Cardiac septum (tissue), 1 donor: ENCODE measurements at places on chromosomes 4 and X. TPM values are rescaled to one million over a fixed set of nuclear protein-coding genes. Genes with fewer than 3 reads are reported as not detected.
A peak's percentile ranks its signal among the peaks of the same experiment; 100 is the strongest.

GRCh38 chr4:180398564-180398963 is 1844.6 kb upstream of the TENM3 start:
- DNase-seq = no peak

- no peak for DNase-seq
Observed at GRCh38 chrX:10166248-10166716, 9.5 kb downstream of the CLCN4 start.

BEX5 gene
- total RNA-seq = not detected

DNA sequence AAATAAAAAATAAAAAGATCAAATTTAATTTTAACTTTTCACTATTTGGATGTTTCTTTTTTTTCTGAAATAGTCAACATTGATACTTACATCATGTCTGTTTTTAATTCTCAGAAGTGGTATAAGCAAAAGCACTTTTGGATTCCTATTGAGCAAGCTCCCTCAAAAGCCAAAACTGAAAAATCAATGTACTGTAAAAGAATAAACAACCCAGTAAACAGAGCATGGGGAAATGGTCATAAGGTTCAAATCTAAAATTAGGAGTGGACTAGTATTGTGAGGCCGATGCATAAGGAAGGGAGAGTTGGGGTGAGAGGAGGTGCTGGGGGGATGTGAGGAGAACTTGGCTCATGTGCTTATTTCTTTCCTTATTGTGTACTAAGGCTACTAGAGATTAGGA is 37.9 kb downstream of the NUDT6 start:
- no peak for DNase-seq

POU4F2 gene
- not detected for total RNA-seq

ADH1A gene
- not detected for total RNA-seq

- peak; percentile 84 for DNase-seq
Observed at GRCh38 chrX:49039598-49040375, 3.4 kb downstream of the TFE3 start.

SSX2B gene
- not detected for total RNA-seq

- no peak for DNase-seq
Observed at GRCh38 chr4:52358883-52359321, 300.2 kb downstream of the USP46 start.

- DNase-seq = no peak
Observed at GRCh38 chr4:38162240-38162784, 202.1 kb downstream of the PTTG2 start.

DNA sequence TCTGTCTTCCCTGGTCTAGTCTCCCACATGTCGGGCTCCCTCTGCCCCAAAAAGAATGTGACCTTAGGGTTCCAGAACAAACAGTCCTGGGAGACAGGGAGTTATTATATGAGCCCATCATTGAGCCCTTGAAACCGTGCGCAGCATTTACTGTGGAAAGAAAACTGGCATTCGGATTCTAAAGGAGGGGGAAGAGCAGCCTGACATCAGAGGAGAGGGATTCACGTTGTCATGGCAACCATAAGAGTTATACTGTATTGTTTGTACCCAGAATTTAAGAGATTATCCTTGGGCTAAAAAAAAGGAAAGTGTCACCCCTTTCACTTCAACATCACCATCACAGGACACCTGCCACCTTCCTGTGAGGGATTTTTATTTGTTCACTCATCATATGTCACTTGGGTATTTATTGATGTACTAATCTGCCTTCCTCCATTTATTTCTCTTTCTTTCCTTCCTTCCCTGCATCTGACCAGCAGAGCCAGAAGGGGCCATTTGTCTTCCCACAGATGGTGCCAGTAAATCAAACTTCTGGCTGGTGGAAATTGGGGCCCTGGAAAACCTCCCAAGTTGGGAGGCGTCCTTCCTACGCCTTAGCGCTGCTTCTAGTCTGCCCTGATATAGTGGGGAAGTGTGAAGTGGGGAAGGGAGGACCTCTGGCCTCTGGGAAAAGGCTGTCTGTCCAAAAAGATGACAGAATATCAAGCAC is 64.9 kb upstream of the FRMPD3 start:
- DNase-seq = no peak

DNA sequence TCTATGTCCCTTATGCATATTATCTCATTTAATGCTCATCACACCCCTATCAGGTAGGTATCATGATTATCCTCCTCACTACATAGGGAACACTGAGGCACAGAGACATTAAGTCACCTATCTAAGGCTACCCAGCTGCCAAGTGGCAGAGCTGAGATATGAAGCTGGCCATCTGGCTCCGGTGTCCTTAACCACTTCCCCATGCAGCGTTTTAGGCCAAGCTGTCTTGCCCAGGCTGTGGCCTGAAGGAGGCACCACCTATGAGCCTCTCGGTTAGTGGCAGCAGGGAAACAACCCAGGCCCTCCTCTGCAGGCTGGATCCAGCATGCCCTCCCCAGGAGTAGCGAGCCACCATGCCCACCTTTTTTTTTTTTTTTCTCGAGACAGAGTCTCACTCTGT is 16.3 kb downstream of the PJA1 start:
- peak; percentile 22 for DNase-seq

DNA sequence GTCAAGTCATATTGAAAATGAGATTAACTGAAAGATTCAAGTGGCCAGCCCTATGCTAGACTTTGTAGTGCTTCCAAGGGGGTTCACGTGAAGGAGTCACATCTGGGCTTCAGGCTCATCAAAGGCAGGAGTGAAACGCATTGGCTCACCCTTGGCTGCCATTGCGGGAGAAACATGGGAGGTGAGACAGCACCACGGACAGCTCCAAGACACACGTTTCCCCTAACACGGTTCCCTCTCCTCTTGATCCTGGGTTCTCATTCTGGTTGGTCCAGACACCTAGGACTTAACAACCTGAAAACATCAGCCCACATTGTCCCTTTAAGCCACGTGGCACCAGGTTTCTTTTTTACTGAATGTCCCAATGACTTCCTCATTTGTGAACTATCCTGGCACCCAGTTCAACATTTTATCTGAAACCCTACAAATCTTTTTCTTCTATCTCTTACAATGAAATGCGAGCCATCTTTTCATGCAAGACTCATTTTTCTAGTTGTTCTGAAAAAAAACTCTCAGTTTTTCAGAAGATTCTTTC is 279.0 kb upstream of the VCX3A start:
- no peak for DNase-seq

SPANXN3 gene
- total RNA-seq = not detected

DNA sequence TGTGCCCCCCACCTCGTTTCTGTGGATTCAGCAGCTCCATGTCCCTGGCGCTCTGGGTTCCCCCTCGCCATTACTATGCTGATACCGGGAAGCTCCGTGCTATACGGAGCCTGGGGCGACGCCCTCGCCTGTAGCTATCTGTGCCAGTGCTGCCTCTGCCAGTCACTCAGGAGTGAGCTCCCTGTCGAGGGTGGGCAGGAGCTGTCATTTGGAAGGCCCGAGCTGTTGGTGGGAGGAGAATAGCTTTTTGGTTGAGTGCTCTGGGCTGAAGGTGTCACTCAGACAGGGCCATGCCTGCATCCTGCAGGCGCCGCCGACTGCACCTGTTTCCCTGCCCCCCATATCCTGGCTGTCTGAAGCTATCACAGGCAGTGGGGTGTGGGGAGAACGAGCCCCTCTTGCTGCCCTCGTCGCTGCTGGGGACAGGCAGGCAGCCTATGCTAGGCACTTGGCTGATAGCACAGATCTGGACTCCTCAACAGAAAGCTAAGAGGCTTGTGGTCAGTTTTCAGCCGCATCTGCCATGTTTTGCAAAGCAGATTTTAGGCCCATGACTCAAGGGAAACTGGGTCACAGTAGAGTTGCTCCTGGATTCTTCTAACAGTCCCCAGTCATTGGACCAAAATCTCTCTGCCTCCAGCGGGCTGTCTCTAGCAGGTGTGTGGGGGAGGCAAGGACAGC is 31.8 kb downstream of the CPLX1 start:
- no peak for DNase-seq

GRCh38 chr4:185142564-185142911 is 528 bp upstream of the SLC25A4 start:
- no peak for DNase-seq

- no peak for DNase-seq
Observed at GRCh38 chrX:30150196-30150895, 65.0 kb upstream of the MAGEB2 start.

SLC6A8 gene
- total RNA-seq = 144 TPM

COL25A1 gene
- 1.00 TPM for total RNA-seq

MAGEB17 gene
- 0.30 TPM for total RNA-seq

GRCh38 chrX:13311560-13311959 is 8.3 kb downstream of the ATXN3L start:
- DNase-seq = no peak

DNA sequence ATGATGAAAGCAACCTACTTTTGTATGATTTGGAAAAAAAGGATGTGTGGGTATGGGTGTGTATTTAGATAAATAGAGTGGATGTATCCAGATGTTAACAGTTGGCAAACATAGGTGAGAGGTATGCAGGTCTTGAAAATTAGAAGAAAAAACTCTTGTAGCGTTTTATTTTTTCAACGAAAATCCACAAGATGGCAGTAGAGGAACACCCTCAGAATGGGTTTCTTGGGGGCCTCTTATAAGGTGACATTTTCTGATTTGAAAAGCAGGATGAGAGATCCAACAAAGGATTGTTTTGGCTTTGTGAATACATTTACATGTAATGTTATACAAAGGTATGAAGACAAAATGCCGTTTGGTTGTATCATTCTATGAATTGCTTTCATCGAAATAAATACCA is 68.3 kb downstream of the FMR1NB start:
- DNase-seq = no peak

ARHGAP36 gene
- 0.24 TPM for total RNA-seq

DNA sequence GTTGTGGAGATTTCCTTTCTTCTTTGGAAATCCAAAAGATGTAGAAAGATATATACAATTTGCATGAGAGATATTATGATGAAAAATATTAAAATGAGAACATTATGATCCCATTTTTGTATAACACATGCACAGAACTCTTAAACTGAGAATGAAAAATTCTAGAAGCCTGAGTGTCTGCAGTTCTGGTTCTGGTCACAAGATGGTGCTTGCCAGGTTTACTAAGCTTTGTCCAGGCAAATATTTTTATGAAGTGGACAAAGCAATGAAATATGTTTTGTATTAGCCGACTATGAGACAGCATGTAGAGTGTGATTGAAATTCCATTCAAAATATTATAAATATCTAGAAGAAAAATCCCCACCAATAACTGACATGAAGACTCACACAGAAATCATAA is 2.2 kb downstream of the PWWP3B start:
- no peak for DNase-seq

SATL1 gene
- 0.16 TPM for total RNA-seq

CHIC1 gene
- 9.7 TPM for total RNA-seq

NAP1L3 gene
- 15.0 TPM for total RNA-seq

GRCh38 chr4:121773883-121774282 is 8.9 kb upstream of the SMIM43 start:
- no peak for DNase-seq

- no peak for DNase-seq
Observed at GRCh38 chr4:129994715-129995114, 898.8 kb downstream of the C4orf33 start.

- DNase-seq = no peak
Observed at GRCh38 chr4:97457253-97457652, 686.0 kb downstream of the STPG2 start.

DNA sequence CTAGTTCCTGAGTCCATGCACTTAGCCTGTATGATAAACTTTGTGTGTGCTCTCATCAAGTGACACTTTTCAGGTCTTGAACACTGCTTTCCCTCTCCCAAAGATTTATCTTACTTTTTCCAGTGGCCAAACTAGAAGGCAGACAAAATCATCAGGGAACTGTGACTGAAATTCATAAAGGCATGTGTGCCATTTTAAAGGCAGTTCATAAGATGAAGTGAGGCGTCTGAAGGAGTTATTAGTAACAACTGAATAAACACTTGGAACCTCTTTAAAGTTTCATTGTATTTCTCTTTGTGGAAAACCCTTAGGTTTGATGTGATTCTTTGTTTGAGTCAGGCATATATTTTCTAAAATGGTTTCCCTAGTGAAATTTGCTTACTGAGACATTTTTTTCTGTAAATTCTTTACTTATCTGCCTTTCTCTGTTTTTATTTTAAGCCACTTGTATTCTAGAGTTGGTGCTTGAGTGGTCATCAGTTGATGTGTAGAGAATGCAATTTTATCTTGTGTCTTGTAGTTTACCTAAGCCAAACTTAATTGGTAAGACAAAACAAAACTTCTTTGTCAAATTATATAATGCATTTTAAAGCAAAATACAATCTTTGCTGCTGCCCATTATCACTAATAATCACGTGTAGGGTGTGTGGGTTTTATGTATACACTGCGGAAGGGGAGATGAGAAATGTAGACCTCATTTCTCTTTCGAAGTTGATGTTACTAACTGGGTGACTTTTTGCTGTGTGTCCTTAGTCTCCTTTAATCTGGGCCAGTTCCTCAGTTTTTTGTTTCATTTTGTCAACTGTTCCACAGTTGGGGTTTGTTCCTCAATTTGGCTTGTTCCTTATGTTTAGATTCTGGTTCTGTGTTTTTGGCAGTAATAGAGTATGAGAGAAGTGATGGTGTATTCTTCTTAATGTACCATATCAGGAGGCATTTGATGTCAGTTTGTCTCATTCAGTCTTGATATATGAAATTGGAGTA is 56.8 kb downstream of the RBPJ start:
- no peak for DNase-seq

DNA sequence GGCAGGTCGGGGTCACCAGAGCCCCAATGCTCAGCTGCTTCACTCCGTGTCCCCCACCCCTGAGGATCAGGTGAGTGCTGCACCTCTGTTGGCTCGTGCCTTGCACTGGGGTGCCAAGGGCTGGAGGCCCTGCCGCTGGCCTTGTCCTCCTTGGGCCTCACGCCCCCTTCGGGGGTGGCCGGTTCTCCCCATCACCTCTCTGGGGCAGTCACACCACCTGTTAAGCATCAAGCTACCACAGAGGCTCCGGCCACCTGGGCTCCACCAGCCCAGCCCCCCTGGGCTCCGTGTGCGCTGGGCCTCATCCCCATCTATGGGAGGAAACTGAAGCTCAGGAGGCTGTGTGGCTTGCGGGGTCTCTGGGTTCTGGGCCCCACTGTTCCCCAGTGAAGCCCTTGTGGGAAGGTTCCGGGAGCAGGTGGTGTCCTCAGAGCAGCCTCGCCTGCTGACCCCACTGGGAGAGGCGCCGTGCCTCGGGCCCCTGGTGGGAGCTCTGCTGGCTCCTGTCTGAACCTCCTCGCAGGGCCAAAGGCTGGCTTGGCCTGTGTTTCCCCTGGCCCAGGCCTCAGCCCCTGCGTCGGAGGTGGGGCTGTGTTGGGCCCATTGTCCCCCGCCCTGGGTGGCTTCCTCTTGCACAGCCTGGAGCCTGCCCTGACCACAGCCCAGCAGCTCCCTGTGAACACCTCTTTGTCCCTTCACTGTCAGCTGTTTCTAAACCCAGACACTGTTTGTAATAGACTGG is 30.8 kb downstream of the DOK7 start:
- DNase-seq = no peak
